ENCODE measurements at places on chromosomes 12 and 14.

DNA sequence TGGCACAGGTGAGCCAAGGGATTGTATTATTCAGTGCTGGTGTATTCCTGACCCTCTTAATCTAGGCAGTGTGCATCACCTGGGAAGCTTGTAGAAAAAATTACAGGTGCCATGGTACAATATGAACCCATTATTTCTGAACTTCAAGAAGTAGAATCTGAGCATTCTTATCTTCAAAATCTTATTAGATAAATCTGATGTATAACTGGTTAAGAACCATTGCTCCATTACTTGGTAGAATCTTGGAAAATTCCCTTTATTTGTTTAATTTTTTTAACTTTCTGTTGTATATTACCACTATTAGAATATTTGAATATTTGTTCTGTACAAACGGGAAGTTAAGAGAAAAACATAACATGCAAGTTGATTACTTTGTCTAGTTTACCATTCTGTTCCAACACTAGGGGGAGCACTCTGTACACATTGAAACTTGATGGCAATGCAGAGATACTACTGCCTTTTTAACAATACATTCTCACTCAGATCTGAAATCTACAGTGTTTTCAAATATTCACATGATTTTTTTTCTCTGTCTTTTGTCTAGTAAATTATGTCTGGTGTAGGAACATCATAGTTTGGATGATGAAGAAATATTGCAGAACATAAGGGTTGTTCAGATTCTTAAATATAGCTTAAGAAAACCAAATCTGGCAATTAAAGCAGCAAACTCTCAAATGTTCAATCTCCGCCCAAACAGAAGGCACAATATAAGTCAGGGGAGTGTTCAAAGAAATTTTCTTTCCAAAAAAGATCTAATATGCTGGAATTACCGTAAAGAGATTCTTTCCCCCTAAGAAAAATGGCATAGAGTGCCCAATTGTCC lies 196.6 kb downstream of the PCNX1 start:
- DNase-seq, result peak; percentile 86

DNA sequence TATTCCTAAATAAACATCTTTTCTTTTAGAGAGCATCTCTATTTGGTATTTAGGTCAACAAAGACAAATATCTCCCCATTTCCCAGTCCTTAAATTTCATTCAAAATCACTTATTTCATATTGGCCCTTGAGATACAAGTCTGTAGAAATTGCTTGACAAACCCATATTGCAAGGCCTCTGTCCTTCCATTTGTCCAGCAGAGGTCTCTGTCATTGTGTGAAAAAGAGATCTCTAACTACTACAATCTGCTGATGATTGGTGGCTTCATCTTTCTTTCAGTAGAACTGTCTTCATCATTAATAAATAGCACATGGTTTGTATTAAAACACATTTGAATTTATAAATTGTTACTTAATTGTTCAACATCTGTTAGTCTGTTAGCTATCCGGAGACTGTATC lies 252.6 kb downstream of the ACSS3 start:
- peak; percentile 26 for DNase-seq

DNA sequence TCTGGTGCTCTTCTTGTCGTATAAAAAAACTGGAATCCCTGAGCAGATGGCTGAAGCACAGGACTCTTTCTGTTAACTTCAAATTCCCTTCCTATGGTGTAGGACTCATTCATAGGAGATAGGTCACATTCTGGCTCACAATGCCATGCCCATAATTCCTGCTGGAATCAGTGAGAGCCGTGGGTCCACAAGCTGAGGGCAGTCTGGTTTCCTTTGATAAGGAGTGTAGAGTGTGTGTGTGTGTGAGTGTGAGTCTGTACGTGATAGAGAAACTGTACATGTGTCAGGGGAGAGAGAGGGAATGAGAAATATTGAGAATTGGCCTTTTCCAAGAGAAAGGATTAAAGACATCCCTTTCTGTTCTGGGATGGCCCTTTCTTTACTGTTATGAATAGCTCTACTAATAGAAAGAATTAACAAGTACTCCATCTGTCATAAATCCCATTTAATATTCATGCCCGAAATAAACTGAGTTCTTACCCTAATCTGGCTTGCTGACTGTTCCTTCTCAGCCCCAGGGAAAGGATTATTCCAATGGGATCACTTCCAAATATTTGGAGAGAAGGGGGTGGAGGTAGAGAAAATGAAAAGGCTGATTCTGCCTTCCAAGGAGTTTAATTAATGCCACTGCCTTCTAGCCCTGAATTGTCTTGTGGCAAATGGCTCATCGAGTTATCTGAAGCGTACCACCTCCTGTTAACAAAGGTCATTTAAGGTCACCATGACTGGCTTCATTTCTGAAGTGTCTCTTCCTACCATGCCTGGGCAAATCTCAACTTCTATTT lies 79.0 kb downstream of the TMX1 start:
- DNase-seq, result no peak

- no peak for DNase-seq
Measured at GRCh38 chr14:43765474-43765873, 741.6 kb downstream of the FSCB start.

- no peak for DNase-seq
Measured at GRCh38 chr14:50191499-50191898, 39.9 kb downstream of the SOS2 start.

- DNase-seq, result no peak
Measured at GRCh38 chr12:71797531-71797930, 42.0 kb upstream of the TBC1D15 start.

GRCh38 chr12:19398376-19399363 lies 40.6 kb upstream of the AEBP2 start:
- DNase-seq, result no peak

All from choroid plexus epithelial cell (primary cell).